HS-27A (cell line): ENCODE measurements at places on chromosomes 3 and 15.

GRCh38 chr15:95742836-95743235, 587.7 kb upstream of the NR2F2 start:
- DNase-seq: no peak

DNA sequence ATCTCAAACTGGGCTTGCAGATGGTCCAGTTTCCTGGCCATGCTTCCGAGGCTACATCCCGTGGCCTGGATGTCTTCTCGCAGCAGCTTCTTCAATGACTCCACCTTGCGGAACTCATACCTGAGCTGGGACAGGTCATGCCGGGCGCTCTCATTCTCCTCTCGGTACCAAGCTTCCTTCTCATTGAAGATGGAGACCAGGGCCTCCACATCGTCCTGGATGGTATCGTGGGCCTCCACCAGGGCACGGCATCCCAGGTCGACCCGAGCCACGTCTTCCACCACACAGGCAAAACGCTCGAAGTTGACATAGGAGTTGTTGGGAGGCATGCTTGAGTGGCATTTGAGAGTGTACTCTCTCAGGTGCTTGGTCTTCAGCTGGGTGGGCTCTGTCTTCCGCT, 89.2 kb upstream of the HERC1 start:
- DNase-seq: no peak

DNA sequence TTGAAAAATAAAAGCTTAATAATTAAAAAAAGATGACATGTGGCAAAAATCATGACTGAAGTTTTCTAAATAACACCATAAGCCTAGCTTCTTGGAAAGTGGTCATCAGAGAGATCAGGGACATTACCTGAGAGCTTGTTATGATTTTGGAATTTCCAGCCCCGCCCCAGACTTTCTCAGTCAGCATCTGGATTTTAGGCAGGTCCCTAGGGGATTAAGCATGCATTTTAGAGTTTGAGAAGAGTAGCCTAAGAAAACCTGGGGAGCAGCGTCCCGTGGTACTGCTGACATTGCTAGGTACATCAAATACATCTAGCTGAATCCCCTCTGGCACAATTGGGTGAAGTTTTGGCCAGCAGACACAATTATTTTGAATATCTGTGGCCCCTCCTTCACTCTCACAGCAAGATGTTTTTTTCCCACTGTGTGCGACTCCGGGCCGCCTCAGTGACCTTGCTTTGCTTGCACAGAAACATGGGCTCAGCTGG, 58.7 kb upstream of the MEF2A start:
- no peak for DNase-seq

DNA sequence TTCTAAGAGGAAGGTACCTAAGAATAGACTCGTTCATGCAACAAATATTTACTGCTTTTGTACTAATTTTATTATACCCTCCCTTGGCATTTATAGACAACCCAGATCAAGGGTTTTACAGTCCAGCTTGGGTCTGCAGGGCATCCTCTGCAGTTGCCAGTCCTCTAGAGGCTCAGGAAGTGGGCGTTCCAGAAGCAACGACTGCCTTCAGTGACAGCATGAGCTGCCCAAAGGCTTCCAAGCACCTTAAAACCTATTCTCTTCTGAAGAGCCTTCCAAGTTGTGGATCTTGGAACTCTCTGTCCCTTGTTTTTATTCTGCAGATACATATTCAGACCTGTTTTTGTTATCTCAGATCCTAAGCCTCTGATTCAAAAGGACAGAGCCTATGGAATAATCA, 95.6 kb downstream of the RAD18 start:
- DNase-seq: no peak

GRCh38 chr15:75705854-75706681, 6.6 kb downstream of the CSPG4 start:
- no peak for DNase-seq

GRCh38 chr15:60381148-60381788, 16.5 kb downstream of the ANXA2 start:
- DNase-seq: no peak

GRCh38 chr3:179769411-179770247, 116.8 kb downstream of the USP13 start:
- DNase-seq: no peak

- no peak for DNase-seq
Observed at GRCh38 chr3:36408146-36408545, 27.8 kb downstream of the STAC start.

- DNase-seq: no peak
Observed at GRCh38 chr3:79954756-79955155, 187.0 kb upstream of the ROBO1 start.

DNA sequence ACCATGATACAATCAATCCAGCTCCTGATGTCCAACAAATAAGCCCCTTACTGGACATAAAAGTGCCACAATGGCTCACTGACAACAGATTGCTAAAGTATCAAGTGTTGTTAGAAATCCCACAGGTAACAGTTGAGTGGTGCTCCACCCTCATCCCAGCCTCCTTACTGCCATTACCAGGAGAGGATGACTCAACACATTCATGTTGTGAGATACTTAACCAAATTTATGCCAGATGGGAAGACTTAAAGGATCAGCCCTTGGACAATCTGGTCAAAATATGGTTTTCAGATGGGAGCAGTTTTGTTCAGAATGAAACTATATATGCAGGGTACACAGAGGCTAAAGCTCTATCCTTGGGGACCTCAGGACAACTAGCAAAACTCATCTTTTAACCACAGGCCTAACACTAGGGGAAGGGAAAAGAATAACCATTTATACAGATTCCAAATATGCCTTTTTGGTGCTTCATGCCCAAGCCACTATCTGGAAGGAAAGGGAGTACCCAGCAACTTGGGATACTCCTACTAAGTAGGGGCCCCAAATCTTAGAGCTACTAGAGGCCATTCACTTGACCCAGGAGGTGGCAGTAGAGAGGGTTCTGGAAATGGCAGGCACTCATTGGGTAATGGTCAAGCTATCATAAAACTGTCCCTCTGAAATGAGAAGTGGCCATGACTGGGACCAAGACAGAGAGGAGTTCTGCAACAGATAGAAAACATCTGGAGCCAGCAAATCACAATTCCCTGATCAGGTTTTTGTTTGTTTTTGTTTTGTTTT, 6.9 kb upstream of the ZNF662 start:
- DNase-seq: no peak

DNA sequence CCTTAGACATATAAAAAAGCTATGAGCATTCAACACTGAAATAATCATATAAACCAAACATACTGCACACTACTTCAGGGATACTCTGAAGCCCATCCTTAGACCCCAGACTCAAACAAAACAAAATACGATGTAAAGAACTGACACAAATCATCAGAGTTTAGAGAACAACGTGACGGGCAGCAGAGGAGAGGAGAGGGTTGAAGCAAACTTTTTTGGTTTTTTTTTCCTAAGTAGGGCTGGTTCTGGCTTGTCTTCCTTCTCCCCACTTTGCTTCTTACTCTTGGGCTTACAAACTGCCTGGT, 34.7 kb downstream of the GAP43 start:
- no peak for DNase-seq
